Stimulated activated CD8-positive, alpha-beta memory T cell treated with anti-CD3 and anti-CD28 coated beads, Interleukin-7, amount 100 ng/mL, for 48 hours (primary cell): ENCODE measurements at places on chromosomes 7 and 10.

DNA sequence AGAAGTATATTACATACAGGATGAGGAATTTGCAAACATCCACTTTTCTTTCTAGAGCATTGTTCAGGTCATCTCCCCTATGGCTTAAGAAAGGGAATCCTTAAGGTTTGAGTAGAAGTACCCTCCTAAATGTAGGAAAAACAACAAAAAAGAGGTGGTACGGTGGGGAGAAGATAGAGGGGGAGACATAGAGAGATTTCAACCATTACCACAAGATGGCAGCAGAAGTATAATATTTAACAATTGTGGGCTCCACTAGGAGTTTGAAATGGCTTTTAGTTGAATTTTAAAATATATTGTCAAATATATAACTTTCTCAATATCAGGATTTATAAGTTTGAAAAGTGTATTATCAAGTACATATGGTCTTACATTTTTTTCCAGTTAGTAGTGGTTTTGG, 72.7 kb upstream of the PRKG1 start:
- DNase-seq = no peak

DNA sequence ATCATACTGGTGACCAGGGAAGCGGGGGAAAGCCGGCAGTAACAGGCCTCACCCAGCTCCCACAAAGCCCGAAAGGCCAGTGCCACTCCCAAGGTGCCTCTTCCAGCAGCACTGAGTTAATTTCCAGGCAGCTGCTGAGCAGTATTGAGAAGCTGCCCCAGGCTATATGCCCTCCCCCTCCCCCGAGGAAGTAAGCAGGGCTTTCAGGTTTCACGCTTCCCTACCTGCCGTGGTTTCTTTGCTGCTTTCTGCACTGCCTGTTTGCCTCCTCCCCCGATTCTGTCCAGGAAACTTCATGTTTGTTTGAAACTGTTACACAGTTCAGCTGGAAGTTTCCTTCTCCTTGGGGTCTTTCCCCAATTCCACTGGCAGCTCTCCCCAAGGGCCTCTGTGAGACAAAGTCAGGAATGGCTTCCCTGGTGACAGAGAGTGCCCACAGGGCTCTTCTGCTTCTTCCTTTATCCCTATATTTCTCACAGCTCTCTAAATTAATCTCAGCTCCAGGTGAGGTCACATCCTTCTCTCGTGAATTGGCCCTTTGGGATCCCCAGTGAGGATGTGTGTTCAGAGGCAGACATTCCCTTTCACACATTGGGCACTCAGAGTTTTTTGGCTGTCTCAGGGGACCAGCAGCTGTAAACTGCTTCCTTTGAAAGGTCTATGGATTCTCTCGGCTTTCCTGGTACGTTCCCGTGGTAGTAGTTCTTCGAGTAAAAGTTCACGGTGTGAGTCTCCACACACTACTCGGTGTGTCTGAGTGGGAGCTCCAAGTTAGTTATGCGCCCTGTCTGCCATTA, 19.4 kb downstream of the C1GALT1 start:
- DNase-seq = no peak

GRCh38 chr7:93890464-93891068, at the start of gene TFPI2:
TSS of gene TFPI2 (minus strand) at chr7:93890753. CDS start at chr7:93890678, 75 bp downstream.
- no peak for DNase-seq

GRCh38 chr7:104695563-104695962, 318.4 kb upstream of the KMT2E start:
- DNase-seq = no peak

- DNase-seq = no peak
Observed at GRCh38 chr7:7848892-7849291, 119.7 kb upstream of the GLCCI1 start.

DNA sequence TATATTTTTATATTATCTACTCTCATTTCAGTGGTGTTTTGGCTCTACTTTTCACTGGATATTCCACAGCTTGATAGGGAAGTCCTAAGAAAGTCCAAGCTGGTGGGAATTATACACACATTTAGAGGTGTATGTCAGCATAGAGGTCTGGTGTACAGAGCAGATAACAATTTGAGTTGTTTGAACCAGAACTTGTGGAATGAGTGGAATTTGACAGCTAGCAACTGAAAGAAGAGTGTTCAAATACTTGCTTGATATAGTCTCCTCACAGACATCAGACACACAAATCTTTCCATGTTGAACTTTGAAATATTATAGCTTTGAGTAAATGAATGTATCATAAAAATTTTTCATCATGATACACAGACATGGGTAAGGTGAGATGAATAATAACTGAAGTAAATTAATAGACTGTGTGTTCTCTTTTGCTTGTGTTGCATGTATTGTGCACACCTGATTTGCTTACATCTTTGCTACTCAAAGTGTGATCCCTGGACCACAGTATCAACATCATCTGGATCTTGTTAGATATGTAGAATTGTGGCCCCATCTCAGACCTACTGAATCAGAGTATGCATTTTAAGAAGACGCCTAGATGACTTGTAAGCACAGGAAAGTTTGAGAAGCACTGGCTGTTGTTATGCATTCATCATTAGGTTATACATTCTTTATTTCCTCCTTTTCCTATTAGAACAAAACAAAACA, 91.5 kb downstream of the ABCA13 start:
- DNase-seq = no peak

DNA sequence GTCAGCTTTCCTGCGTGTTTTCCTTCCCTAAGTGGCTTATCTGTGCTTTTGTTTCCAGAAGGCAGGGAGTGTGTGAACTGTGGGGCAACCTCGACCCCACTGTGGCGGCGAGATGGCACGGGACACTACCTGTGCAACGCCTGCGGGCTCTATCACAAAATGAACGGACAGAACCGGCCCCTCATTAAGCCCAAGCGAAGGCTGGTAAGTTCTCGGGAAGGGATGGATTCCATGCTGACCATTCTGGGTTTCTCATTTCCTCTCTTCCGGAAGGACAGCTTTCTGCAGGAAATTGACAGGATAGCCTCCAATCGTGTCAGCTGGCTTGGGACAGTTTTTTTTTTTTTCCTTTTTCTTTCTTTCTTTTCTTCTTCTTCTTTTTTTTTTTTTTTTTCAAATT, 9.4 kb downstream of the GATA3 start:
- no peak for DNase-seq

DNA sequence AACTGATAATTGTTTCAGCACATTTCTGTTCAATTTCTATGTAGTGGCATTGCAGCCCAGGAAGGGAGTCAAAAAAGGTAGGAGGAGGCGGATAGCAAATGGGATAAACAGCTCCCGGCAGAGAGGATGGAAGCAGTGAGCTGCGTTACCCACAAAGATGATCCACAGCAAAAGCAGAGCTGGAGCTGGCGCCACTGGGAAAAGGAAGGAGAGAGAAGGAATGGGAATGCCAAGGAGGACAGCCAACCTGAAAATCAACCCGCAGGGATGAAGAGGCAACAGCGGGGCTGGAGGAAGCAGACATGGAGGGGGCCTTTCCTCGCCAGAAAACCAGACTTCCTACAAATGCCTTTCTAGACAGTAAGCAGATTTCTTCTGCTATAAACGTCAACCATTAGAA, 82.7 kb upstream of the ADAM12 start:
- no peak for DNase-seq
